Muscle of leg (tissue), 16 donors: ENCODE measurements at places on chromosomes 2 and 18. TPM values are rescaled to one million over a fixed set of nuclear protein-coding genes. Genes with fewer than 3 reads are reported as not detected.
A peak's percentile ranks its signal among the peaks of the same experiment; 100 is the strongest.

GRCh38 chr2:241068942-241069810 is 32.9 kb downstream of the MTERF4 start:
- H3K36me3 ChIP-seq, result no peaks in the 10 kb centered on the region
- peaks cover 9% of the 10 kb centered on the region for H3K27me3 ChIP-seq
- no peaks in the 10 kb centered on the region for H3K4me1 ChIP-seq
- no peak overlapping the region for H3K27ac ChIP-seq
- no peak overlapping the region for H3K4me3 ChIP-seq
- no peak for DNase-seq

GRCh38 chr18:37674570-37674969 is 109.0 kb upstream of the CELF4 start:
- no peak overlapping the region for H3K4me3 ChIP-seq
- H3K4me1 ChIP-seq, result no peaks in the 10 kb centered on the region
- no peaks in the 10 kb centered on the region for H3K36me3 ChIP-seq
- H3K27me3 ChIP-seq, result no peaks in the 10 kb centered on the region
- H3K27ac ChIP-seq, result no peak overlapping the region

DNA sequence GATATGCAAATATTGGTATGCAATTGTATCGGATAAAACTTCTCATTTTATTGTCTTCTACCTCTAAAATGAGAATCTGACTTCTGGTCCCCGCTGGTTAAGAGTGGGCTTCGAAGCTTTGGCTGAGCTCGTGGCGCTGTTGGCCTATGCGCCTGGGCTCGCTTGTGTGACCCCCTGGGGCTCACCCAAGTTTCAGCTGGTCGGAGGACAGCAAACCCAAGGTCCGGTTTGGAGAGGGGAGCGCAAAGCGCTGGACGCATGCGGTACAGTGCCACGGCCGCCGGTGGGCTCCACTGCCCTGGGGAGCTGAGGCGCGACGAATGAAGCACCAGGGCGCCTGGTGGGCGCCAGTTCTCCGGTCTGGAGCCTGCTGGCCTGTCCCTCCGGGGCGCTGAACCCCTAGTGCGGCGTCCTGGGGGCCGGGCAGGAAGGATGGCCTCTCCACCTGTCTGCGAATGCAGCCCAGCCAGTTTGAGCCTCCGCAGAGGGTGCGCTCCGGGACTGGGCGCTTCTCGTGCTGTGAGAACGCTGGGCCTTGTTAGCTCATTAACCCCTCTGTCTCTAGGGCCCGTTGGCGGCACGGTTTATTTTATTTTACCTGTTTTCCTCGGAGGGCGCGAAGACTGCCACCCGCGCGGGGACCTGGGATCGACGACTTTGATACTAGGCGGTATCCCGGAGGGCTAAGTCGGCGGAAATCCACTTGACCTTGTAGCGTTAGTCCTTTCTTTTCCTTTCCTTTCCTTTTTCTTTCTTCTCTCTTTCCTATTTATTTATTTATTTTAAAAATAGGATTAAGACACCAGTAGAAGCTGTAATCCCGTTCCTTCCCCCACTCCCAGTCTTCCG is 10.4 kb downstream of the MEIS1 start:
- H3K4me1 ChIP-seq, result peaks cover 9% of the 10 kb centered on the region
- H3K4me3 ChIP-seq, result peak overlapping the region; percentile 8
- H3K36me3 ChIP-seq, result peaks cover 12% of the 10 kb centered on the region

The TFCP2L1 gene
- 0.11 TPM for polyA plus RNA-seq

The FAP gene
- 103 TPM for polyA plus RNA-seq

- no peaks in the 10 kb centered on the region for H3K36me3 ChIP-seq
- peak; percentile 21 for DNase-seq
- H3K27ac ChIP-seq, result no peak overlapping the region
- H3K4me3 ChIP-seq, result no peak overlapping the region
- H3K27me3 ChIP-seq, result no peaks in the 10 kb centered on the region
- peaks cover 2% of the 10 kb centered on the region for H3K4me1 ChIP-seq
Measured at GRCh38 chr2:179751163-179751809, 110.1 kb downstream of the ZNF385B start.

DNA sequence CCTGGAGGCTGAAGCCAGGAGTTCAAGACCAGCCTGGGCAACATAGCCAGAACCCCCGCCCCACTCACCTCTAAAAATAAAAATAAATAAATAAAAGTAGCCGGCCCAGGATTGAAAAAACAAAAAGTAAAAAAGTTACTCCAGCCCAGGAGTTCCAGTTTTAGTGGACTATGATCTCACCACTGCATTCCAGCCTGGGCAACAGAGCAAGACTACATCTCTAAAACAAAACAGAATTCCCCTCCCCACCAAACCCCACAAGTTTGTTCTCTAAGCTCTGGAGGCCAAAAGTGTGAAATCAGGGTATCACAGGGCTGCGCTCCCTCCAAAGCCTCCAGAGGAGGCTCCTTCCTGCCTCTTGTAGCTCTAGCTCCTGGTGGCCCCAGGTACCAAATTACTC is 1.7 kb downstream of the D2HGDH start:
- H3K36me3 ChIP-seq, result peaks cover 14% of the 10 kb centered on the region
- DNase-seq, result no peak
- H3K27me3 ChIP-seq, result no peaks in the 10 kb centered on the region
- no peak overlapping the region for H3K4me3 ChIP-seq

GRCh38 chr2:36650031-36650829 is 46.3 kb upstream of the VIT start:
- no peaks in the 10 kb centered on the region for H3K4me1 ChIP-seq
- no peaks in the 10 kb centered on the region for H3K27me3 ChIP-seq
- H3K4me3 ChIP-seq, result no peak overlapping the region
- peak; percentile 16 for DNase-seq
- no peaks in the 10 kb centered on the region for H3K36me3 ChIP-seq

- no peak overlapping the region for H3K27ac ChIP-seq
- H3K4me1 ChIP-seq, result no peaks in the 10 kb centered on the region
- no peaks in the 10 kb centered on the region for H3K27me3 ChIP-seq
- no peak overlapping the region for H3K4me3 ChIP-seq
- no peak for DNase-seq
Measured at GRCh38 chr2:179588486-179589145, 272.8 kb downstream of the ZNF385B start.

- H3K4me3 ChIP-seq, result no peak overlapping the region
- no peak overlapping the region for H3K27ac ChIP-seq
- H3K36me3 ChIP-seq, result no peaks in the 10 kb centered on the region
Measured at GRCh38 chr2:21431078-21431477, 307.3 kb downstream of the TDRD15 start.

- peaks cover 60% of the 10 kb centered on the region for H3K36me3 ChIP-seq
- no peak overlapping the region for H3K4me3 ChIP-seq
- no peaks in the 10 kb centered on the region for H3K4me1 ChIP-seq
- no peak for DNase-seq
- H3K27me3 ChIP-seq, result no peaks in the 10 kb centered on the region
Measured at GRCh38 chr2:206144383-206144782, 14.9 kb downstream of the NDUFS1 start.

The MYO5B gene
- 1.1 TPM for polyA plus RNA-seq

- no peaks in the 10 kb centered on the region for H3K36me3 ChIP-seq
- H3K4me3 ChIP-seq, result no peak overlapping the region
- no peaks in the 10 kb centered on the region for H3K27me3 ChIP-seq
- H3K27ac ChIP-seq, result no peak overlapping the region
Measured at GRCh38 chr18:77557046-77557587, 307.5 kb downstream of the GALR1 start.

- H3K36me3 ChIP-seq, result no peaks in the 10 kb centered on the region
- peaks cover 31% of the 10 kb centered on the region for H3K27me3 ChIP-seq
- peak overlapping the region; percentile 56 for H3K27ac ChIP-seq
Measured at GRCh38 chr2:17538022-17538843, 2.3 kb upstream of the VSNL1 start.

The LYPD6 gene
- 1.5 TPM for polyA plus RNA-seq

- peaks cover 17% of the 10 kb centered on the region for H3K4me1 ChIP-seq
- no peak for DNase-seq
- H3K4me3 ChIP-seq, result no peak overlapping the region
- H3K27me3 ChIP-seq, result no peaks in the 10 kb centered on the region
- H3K36me3 ChIP-seq, result no peaks in the 10 kb centered on the region
Measured at GRCh38 chr2:39433586-39434195, 3.4 kb downstream of the MAP4K3 start.

- H3K4me1 ChIP-seq, result peaks cover 13% of the 10 kb centered on the region
- no peaks in the 10 kb centered on the region for H3K27me3 ChIP-seq
- no peaks in the 10 kb centered on the region for H3K36me3 ChIP-seq
- peak overlapping the region; percentile 76 for H3K27ac ChIP-seq
- no peak overlapping the region for H3K4me3 ChIP-seq
- DNase-seq, result peak; percentile 79
Measured at GRCh38 chr2:16215902-16216557, 275.7 kb downstream of the MYCN start.

- no peak overlapping the region for H3K27ac ChIP-seq
- no peak for DNase-seq
- H3K27me3 ChIP-seq, result no peaks in the 10 kb centered on the region
- peaks cover 11% of the 10 kb centered on the region for H3K4me1 ChIP-seq
Measured at GRCh38 chr2:26463244-26464192, 14.4 kb downstream of the OTOF start.

GRCh38 chr2:824954-825353 is 125.7 kb upstream of the SNTG2 start:
- H3K4me1 ChIP-seq, result no peaks in the 10 kb centered on the region
- no peak for DNase-seq
- no peak overlapping the region for H3K27ac ChIP-seq
- H3K4me3 ChIP-seq, result no peak overlapping the region

- peak; percentile 82 for DNase-seq
- H3K4me3 ChIP-seq, result no peak overlapping the region
- H3K27ac ChIP-seq, result peak overlapping the region; percentile 22
Measured at GRCh38 chr2:237449193-237449881, 35.4 kb upstream of the COL6A3 start.

The CCBE1 gene
- 5.5 TPM for polyA plus RNA-seq

The PLCD4 gene
- 26.8 TPM for polyA plus RNA-seq

DNA sequence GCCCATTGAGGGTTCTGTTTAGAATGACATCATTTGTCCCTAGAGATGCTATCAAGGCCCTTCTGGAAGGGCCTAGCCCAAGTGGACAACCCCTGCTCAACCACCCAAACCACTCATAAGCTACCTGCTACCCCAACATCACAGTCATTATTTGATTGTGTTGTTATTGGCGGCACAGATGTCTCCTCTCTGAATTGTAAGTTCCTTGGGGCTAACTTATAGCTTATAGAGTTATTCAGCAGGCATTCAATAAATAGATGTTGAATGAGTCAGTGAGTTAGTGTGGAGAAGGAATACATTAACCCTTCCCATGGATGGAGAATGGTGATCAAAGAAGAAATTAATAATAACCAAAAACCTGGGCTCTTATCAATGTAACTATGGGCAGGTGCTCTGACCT is 80.0 kb downstream of the ACAA2 start:
- peaks cover 20% of the 10 kb centered on the region for H3K4me1 ChIP-seq
- H3K27me3 ChIP-seq, result no peaks in the 10 kb centered on the region
- no peak overlapping the region for H3K27ac ChIP-seq
- H3K4me3 ChIP-seq, result no peak overlapping the region
- H3K36me3 ChIP-seq, result no peaks in the 10 kb centered on the region

DNA sequence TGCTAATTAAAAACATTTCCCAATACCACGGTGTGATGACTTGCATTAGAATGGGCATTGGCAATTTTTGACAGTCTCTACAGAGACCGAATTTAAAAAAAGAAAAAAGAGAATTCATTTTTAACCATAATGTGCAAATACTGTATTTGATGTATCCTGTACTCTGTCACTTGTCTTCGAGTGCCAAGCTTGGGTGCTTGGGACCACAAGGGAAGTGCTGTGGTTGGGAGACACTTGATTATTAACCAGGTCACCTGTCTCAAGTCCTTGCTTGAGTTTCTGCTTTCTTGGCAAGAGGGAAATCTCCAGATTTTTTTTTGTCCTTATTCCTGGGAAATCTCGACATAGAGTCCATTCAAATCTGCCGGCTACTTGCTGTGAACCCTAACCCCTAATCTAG is 209.0 kb downstream of the MC4R start:
- H3K27ac ChIP-seq, result no peak overlapping the region
- no peaks in the 10 kb centered on the region for H3K27me3 ChIP-seq
- no peak overlapping the region for H3K4me3 ChIP-seq

GRCh38 chr18:13531681-13532325 is 194.6 kb downstream of the FAM210A start:
- no peak for DNase-seq
- H3K27me3 ChIP-seq, result no peaks in the 10 kb centered on the region
- H3K4me1 ChIP-seq, result peaks cover 10% of the 10 kb centered on the region
- H3K27ac ChIP-seq, result no peak overlapping the region
- H3K36me3 ChIP-seq, result peaks cover 3% of the 10 kb centered on the region

DNA sequence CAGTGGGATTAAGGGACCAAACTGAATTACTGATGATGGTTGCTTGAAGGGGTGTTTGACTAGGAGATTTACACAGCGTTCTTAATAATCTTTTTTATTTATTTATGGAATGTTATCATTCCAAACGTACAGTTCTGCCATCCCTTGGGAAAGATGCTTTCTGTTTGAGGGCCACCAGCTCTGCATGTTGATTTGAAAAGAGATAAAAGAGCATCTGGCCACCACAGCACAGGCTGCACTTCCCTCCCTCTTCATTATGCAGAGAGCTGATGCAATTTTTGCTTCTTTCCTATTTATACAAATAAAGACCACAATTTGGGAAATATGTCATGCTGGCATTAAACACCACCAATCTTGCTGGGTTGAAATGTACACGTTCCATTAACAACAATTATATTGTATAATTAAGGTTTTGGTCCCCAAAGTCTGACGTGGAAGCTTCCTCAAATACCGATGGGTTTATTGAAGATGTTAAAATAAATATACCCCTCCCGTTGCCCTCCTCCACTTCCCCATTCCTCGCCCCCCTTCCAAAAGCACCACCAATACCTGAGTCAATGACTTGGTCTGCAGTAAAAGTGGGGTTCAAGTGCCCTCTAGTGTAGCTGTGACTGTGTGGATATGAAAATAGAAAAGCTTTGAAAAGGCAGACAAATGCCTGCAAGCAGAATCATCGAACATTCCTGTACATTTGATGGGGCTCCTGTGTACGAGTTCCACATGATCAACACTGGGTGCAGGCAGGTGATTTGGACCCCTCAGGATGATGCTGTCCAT is 211.9 kb downstream of the HRH4 start:
- no peak for DNase-seq
- no peak overlapping the region for H3K27ac ChIP-seq
- H3K4me3 ChIP-seq, result no peak overlapping the region
- peaks cover 2% of the 10 kb centered on the region for H3K4me1 ChIP-seq
- H3K36me3 ChIP-seq, result no peaks in the 10 kb centered on the region
- no peaks in the 10 kb centered on the region for H3K27me3 ChIP-seq

The NPAS2 gene
- 8.9 TPM for polyA plus RNA-seq

The COL3A1 gene
- 6,715 TPM for polyA plus RNA-seq

DNA sequence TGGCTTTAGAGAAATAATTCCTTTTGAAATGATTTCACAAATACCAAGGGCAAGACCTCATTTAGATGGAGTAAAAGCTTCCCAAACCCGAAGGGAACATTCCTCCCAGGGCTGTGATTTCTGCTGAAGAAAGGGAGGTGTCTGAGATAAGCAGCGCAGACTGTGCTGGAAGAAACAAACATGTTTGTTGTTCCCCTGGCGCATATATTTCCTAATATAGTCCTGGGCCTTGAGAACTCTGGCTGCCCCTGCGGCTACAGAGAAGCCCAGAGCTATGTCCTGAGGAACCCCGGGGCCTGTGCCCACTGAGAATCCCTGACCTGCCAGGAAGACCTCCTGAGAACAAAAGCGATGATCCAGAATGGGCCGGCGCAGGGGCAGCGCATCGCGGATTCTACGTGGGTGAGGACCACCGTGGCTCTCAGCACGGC is 372.6 kb upstream of the NT5C1B start:
- H3K36me3 ChIP-seq, result no peaks in the 10 kb centered on the region
- no peaks in the 10 kb centered on the region for H3K27me3 ChIP-seq
- no peak overlapping the region for H3K4me3 ChIP-seq
- no peak for DNase-seq
- H3K27ac ChIP-seq, result no peak overlapping the region
